Sigmoid colon (tissue), 7 donors: ENCODE measurements at places on chromosomes 1 and 21.

DNA sequence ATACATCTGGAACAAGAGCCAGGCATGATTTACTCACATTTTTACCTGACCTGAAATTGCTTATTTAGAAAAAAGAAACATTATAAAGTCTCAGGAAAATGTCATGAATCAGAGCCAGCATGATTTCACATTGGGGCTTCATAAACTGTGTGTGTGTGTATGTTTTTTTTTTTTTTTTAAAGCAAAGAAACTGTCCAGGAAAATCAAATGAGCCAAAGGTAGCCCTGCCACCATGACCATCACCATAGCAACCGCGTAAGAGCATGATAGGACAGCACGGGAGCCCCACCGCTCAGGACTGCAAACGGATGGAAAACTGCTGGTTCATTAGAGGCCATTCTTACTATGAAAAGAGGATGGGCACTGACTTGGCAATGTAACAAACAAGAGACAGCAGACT, 139.2 kb downstream of the NTMT2 start:
- H3K27ac ChIP-seq: no peak overlapping the region
- DNase-seq: no peak
- no peak overlapping the region for H3K4me3 ChIP-seq
- H3K27me3 ChIP-seq: no peaks in the 10 kb centered on the region
- no peaks in the 10 kb centered on the region for H3K4me1 ChIP-seq

GRCh38 chr1:228286505-228287417, 78.9 kb downstream of the OBSCN start:
- no peaks in the 10 kb centered on the region for H3K4me1 ChIP-seq
- DNase-seq: peak; percentile 57
- no peak overlapping the region for H3K27ac ChIP-seq
- no peaks in the 10 kb centered on the region for H3K27me3 ChIP-seq
- H3K36me3 ChIP-seq: no peaks in the 10 kb centered on the region

DNA sequence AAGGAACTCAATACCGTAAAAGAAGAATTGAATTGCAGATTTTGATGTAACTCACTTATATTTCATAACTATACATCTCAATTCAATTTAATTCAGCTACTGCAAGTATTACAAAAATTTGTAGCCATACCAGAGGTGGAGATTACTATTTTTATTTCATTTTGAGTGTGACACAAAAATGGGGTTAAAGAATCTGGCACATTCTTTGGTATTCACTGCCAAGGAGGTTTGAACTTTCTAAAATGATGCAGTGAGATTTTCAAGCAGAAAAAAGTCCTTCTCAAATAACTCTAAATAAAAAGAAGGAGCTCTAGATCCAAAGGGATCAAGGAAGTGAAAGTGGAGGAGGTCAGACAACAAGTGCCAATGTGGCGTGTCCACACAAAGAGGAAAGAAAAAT, 569.0 kb downstream of the DPYD start:
- no peak overlapping the region for H3K4me3 ChIP-seq
- no peaks in the 10 kb centered on the region for H3K36me3 ChIP-seq
- H3K27ac ChIP-seq: no peak overlapping the region
- no peaks in the 10 kb centered on the region for H3K4me1 ChIP-seq
- DNase-seq: no peak

DNA sequence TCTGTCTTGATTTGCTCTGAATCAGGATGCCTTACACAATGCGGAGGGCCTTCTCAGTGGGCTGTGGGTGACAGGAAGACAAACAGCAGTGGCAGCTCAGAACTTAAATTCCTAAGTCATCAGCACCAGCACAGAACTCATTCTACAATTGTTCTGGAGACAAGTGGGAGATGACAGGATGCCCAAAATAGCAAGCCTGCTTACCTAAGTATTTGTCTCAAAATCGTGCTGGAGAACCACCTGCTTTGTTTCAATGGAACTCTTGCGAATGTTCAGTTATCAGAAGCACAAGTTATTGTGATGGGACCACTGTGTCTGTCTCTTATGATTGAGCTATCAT, 76.1 kb downstream of the VCAM1 start:
- no peaks in the 10 kb centered on the region for H3K27me3 ChIP-seq
- no peak overlapping the region for H3K4me3 ChIP-seq
- DNase-seq: no peak
- H3K36me3 ChIP-seq: no peaks in the 10 kb centered on the region
- no peak overlapping the region for H3K27ac ChIP-seq
- no peaks in the 10 kb centered on the region for H3K4me1 ChIP-seq

DNA sequence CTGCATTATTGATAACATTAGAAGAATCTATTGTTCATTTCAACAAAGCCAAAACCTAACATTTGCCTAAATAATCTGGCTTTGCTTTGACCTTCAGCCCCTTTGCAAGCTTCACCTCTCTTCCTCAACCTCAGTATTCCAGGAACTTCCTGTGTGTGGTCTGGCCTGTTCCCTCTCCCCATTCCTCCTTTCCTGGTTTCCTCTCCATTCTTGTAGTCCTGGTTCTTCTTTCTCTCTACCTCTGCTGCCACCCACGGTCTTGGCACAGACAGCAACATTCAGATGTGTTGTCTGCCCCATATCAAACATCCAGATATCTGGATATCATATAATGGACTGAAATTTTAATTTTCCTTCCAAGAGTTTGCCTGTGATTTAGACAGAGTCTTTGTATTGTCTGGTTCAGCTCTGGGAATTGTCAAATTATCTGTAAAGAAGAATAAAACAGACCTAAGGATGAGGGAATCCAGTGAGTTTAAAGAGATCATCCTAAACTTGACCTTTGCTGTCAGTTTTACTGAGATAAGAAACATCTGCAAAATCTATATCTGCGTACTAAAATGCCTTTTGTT, 148.1 kb upstream of the KCTD3 start:
- H3K27ac ChIP-seq: no peak overlapping the region
- no peaks in the 10 kb centered on the region for H3K4me1 ChIP-seq
- no peaks in the 10 kb centered on the region for H3K36me3 ChIP-seq
- H3K27me3 ChIP-seq: no peaks in the 10 kb centered on the region
- H3K4me3 ChIP-seq: no peak overlapping the region

- no peaks in the 10 kb centered on the region for H3K4me1 ChIP-seq
- H3K27me3 ChIP-seq: no peaks in the 10 kb centered on the region
- H3K36me3 ChIP-seq: peaks cover 31% of the 10 kb centered on the region
- H3K27ac ChIP-seq: no peak overlapping the region
- H3K4me3 ChIP-seq: no peak overlapping the region
Measured at GRCh38 chr1:151157067-151157531, 650 bp downstream of the TNFAIP8L2 start.

- H3K36me3 ChIP-seq: no peaks in the 10 kb centered on the region
- no peak for DNase-seq
- no peaks in the 10 kb centered on the region for H3K4me1 ChIP-seq
- no peak overlapping the region for H3K27ac ChIP-seq
Measured at GRCh38 chr1:9852410-9853248, 28.9 kb upstream of the CLSTN1 start.
